ENCODE measurements at places on chromosomes 4 and X.
A peak's percentile ranks its signal among the peaks of the same experiment; 100 is the strongest.

DNA sequence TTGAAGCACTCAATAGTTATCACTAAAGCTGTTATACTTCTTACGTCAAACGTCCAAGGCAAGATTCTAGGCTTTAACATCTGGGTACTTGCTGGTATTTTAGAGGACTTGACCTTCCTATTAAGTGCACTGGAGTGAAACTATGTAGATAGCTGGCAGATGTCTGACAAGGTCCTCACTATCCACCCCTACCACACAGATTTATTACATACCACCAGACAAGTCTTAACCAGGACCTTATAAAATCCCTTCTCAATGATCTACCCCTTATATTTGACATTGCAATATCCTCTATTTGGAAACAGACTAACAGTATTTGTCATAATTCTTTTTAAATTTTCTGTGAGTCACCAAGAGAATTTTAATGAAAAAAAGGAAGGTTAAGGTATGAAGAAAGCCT, 78.8 kb downstream of the PDGFC start:
- DNase-seq: no peak

- peak; percentile 12 for DNase-seq
These were observed 154.6 kb upstream of the MAGEB2 start for GRCh38 chrX:30060718-30061117.

DNA sequence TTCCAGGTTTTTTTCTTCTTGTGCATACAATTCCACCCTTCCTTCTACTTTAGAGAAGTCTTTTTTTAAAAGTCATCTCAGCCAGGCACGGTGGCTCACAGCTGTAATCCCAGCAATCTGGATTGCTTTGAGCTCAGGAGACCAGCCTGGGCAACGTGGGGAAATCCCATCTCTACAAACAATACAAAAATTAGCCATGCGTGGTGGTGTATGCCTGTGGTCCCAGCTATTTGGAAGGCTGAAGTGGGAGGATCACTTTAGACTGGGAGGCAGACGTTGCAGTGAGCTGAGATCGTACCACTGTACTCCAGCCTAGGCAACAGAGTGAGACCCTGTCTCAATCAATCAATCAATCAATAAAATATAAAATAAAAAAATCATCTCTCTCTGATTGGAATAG, 14.8 kb downstream of the ELOVL6 start:
- DNase-seq: no peak

DNA sequence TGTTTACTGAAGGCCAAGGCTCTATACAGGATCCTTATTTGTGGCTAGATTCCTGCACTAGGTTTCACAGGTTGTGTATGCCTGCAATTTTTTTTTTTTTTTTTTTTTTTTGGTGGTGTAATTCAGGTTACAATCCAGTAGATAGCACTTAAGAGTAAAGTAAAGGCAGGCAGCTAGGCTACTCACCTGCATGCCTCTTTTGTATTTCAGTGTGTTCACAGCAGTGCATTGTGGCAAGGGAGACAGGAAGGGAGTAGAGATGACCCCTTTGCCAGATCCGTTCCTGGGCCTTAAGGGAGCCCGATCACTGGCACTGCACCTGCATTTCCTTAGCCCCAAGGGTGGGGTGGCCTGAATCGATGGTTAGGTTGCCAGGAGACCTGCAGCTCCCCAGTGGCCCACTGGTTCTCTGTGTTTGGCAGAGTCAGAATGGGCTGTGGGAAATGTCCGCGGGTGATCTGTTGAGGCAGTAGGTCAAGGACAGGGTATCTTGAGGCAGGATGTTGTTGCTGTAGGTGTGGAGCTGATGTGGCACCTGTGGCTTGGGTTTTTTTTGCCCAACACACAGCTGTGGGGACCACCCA, 374.9 kb upstream of the AADAT start:
- no peak for DNase-seq

GRCh38 chr4:152307669-152308068, 228.2 kb downstream of the FBXW7 start:
- no peak for DNase-seq

- DNase-seq: peak; percentile 57
These were observed at the start of gene TRMT2B for GRCh38 chrX:101051549-101052302. TRMT2B (minus strand) TSS chrX:101052111; CDS start chrX:101042289, 9,822 bp downstream.

DNA sequence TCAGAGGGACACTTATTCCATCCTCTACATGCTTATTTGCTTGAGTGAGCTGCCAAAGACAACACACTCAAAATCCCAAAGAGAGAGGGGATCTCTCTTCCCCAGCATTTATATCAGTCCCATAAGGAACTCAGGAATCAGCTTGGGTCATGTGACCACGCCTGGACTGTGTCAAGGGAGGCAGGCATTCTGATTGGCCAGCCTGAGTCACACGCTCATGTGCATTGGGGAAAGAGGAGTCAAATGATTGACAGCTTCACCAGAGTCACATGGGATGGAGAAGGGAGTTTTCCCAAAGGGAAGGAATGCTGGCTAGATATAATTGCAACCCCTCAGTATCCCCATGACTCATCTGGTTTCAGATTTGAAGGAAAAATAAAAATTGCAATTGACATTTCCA, 49.0 kb downstream of the RWDD4 start:
- DNase-seq: no peak

DNA sequence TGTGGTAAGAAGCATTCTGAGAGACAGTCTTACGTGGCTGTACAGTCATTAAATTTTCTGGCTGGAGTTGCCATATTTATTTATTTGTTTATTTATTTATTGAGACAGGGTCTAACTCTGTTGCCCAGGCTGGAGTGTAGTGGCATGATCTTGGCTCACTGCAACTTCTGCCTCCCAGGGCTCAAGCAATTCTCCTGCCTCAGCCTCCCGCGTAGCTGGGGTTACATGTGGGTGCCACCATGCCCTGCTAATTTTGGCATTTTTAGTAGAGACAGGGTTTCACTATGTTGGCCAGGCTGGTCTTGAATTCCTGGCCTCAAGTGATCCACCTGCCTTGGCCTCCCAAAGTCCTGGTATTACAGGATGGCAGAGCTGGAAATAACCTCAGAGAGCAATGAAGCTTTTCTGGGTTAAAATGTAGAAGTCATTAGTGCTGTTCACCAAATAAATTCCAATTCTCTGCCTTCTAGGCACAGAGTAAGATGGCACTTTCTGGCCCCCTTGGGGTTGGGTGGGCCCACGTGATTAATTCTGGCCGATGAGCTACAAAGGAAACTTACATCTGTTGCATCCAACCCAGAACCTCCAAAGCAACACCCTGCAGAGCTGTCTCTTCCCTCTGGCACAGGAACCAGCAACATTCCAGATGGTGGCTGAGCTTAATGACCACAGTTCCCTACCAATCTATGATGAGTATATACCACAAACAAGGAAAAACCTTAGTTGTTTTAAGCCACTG, 4.5 kb downstream of the MRFAP1 start:
- DNase-seq: no peak

DNA sequence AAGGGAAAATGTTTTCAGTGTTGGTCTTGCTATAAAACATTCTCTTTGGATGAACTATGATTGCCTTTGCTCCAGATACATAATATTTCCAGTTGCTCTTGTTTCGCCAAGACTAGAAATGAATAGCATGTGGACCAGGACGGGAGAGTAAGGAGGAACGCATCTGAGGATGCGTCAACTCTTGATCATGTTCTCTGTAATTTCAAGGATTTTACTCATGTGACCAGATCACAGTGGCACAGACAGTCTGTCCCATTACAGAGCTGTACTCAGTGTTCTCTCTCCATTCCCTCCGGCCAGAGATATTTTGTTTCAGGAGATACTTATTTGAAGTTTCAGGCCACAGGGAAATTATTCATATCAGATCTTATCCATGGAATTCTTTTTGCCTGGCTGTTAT, 266.6 kb downstream of the MID1IP1 start:
- no peak for DNase-seq

GRCh38 chr4:141789716-141790115, 153.3 kb downstream of the IL15 start:
- DNase-seq: no peak

DNA sequence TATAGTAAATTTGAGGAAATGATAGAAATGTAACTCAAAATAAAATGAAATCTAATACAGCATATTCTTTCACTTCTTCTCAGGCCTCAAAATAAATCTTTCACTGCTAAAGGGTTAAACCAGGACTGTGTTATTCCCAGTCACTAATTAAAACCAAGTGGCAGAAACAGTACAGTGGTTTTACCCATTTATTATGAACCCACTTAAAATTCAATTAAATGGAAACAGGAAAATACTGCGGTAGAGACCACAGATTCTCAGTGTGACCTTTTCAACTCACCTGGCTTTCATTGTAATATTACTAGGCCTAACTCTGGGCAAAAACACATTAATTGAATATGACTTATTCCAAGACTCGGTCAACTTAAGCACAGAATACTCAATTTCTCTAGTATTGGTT, 176.5 kb upstream of the DKK2 start:
- DNase-seq: no peak

DNA sequence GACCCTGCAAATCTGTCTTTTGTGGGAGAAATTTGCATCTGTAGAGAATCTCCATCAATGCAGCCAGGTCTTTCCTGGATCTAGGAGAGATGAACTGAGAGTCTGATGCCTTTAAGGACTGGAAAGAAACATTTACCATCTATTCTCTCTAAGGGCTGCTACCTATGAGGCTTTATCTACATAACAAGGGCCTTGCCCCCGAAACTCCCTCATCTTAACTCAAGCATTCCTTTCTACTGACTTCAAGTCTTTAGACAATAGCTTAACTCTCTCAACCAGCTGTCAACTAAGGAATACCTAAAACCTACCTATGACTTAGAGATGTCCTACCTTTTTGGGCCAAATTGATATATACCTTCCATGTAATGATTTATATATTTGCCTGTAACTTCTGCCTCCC, 32.1 kb downstream of the MAGEB17 start:
- no peak for DNase-seq

DNA sequence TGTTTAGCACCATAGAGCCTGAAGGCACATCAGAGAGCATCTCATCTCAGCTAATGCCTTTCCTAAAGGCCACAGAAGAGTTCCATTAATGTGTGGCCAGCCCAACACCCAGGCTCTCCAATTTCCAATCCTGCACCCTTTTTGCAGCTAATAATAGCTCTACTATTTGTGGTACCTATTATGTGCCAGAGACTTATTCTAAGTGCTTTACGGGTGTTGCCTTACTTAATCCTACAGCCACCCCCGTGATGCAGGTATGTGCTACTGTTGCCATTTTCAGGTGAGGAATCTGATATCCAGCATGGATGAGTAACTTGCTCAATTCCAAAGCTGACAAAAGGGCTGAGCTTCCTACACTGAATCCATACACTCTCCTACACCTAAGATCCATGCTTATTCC, 217.6 kb upstream of the GALNT7 start:
- no peak for DNase-seq

DNA sequence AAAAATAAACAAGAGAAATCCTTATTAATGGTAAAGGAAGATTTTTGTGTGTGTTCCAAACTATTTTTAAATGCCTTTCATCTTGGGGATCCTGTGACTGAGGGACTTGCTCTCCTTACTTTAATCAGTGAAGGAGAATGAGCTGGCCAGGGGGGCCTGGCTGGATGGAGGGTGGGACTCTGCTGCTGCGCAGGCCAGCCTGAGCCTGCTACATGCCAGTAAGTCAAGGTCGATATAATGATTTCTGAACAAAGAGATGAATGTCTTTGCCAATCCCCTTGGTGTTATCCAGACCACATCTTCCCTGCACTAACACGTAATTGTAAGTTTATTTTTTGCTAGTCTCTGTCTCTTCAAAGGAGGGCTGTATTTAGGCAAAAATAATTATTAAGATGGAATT, 1679.2 kb upstream of the TENM3 start:
- no peak for DNase-seq

DNA sequence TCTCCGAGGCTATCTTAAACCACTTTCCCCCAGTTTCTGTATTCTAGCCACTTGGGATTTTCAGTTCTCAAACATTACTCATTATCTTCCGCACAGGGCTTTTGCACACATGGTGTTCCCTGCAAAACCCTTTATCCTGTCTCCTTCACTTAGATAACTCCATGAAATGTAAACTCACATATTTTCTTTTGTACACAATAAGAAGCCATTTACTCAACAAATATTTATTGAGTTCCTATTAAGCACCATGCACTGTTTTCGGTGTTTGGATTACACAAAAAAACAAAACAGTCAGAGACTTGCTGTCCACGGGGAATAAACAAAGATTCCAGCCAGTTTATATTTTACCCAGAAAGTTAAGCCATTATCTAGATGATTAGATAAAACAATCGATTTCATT, 42.5 kb upstream of the UNC5C start:
- DNase-seq: no peak

GRCh38 chr4:23728393-23728792, 161.5 kb downstream of the PPARGC1A start:
- DNase-seq: no peak

- no peak for DNase-seq
These were observed 821 bp downstream of the ASMTL start for GRCh38 chrX:1451661-1452515.

- no peak for DNase-seq
These were observed 134.5 kb upstream of the KLF3 start for GRCh38 chr4:38529189-38530115.

DNA sequence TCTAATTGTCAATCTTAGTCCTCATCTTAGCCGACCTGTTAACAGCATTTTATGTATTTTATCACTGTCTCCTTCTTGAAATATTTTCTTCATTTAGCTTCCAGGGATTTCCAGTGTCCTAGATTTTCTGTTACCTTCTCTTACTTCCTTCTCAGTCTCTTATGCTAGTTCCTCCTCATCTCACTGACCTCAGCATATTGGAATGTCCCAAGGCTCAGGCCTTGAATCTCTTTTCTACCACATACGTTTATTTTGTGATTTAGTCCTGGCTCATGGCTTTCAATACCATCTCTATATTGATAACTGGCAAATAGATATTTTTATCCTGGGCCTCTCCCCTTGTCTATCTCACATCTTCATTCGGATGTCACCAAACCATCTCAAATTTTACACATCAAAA, 61.1 kb downstream of the IQCM start:
- DNase-seq: no peak

GRCh38 chr4:142314686-142315085, 531.4 kb downstream of the INPP4B start:
- no peak for DNase-seq

DNA sequence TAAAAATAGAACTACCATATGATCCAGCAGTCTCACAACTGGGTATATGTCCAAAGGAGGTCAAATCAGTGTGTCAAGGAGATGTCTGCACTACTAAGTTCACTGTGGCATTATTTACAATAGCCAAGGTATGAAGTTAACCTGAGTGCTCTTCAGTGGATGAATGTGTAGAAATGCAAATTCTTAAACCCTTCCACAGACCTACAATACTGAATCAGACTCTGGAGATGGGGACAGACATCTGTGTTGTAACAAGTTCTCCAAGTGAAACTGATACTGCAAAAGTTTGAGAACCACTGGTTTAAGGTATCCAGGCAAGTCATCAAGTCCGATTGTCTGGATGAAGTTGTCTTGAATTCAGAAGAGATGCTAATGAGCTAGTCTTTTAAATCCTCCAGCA, 38.5 kb downstream of the SMAD1 start:
- no peak for DNase-seq

DNA sequence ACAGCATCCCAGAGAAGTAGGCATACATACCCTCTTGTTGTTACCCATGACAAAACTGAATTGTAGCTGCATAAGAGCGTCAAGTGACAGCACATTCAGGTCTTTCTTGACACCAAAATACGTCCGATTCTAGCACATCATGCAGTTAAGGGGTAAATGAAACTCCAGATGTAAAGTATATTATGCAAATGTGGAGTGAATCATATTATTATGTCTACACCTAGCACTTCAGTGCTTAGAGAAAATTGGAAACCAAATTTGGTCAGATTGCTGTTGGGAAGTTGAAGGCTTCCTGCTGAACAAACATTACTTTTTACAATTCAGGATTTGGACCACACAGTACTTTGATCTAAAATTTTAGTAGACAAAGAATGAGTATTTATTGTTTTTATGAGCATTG, 24.2 kb upstream of the LEF1 start:
- DNase-seq: no peak

GRCh38 chr4:123696687-123697086, 300.1 kb downstream of the SPRY1 start:
- DNase-seq: no peak

Measured in WTC11 (cell line).